ENCODE measurements at places on chromosomes 2 and 18.

DNA sequence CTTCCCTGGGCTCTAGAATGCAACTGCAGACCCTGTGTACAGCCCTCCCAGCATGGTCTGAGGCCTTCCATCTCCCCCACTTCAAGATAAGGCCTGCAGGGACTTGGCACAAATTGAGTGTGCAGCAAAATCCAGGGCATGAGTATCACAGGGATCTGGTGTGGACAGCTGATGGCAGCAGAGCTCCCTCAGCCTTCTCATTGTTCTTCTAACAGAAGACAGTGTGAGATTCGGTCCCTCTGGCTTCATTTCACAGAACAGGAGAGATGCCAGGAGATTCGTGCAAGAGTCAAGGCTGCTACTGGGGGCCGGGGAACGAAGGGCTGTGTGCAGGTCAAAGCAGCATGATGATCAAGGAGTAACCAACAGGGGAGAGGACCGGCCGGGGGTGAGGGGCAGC, 85.8 kb downstream of the UXS1 start:
- no peak for DNase-seq

GRCh38 chr2:71451705-71452104, 1.7 kb upstream of the DYSF start:
- DNase-seq = no peak

DNA sequence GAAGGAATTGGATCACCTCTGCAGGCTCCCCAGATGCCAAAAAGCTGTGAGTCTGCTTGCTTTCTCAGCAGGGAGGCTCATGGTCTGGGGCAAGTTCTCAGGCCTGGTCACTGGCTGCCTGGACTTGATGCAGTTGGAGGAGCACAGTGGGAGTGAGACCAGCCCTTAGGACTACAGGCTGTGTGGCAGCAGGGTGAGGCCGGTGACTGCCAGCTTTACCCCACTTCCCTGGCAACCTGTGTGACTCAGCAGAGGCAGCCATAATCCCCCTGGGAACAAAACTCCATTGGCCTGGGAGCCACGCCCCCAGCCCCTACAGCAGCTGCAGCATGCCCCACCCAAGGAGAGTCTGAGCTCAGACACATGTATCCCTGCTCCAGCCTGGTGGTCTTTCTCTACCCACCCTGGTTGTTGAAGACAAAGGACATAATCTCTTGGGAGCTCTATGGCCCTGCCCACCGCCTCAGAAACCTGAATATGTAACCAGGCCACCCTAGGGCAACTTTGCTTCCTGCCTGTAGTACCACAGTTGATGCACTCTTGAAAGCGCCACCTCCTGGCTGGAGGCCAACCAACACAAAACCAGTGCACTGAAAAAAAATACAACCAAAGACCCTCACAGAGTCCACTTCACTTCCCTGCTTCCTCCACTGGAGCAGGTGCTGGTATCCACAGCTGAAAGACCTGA, 106.8 kb upstream of the SPATS2L start:
- no peak for DNase-seq

GRCh38 chr18:39571511-39571910, 2005.9 kb upstream of the CELF4 start:
- DNase-seq = no peak

GRCh38 chr2:26172189-26172870, 558 bp upstream of the GAREM2 start:
- no peak for DNase-seq

Measured in stimulated activated CD8-positive, alpha-beta memory T cell treated with anti-CD3 and anti-CD28 coated beads, Interleukin-4, amount 100 ng/mL, for 4 hours (primary cell).